ENCODE measurements at places on chromosomes 5 and 9. TPM values are rescaled to one million over a fixed set of nuclear protein-coding genes. Genes with fewer than 3 reads are reported as not detected.

- peak within 1 kb of the TSS; percentile 44 for H3K4me3 ChIP-seq
- no peaks in the 10 kb centered on the region for H3K27me3 ChIP-seq
- H3K27ac ChIP-seq = no peak within 1 kb of the TSS
- peak; percentile 91 for DNase-seq
- no peaks in the 10 kb centered on the region for H3K36me3 ChIP-seq
- no peaks in the 10 kb centered on the region for H3K4me1 ChIP-seq
These were observed at the start of gene N4BP3 for GRCh38 chr5:178113141-178113787. Gene N4BP3 (plus strand): TSS chr5:178113532. CDS start chr5:178119584, 6,052 bp downstream.

- no peaks in the 10 kb centered on the region for H3K27me3 ChIP-seq
- peak; percentile 21 for DNase-seq
- H3K36me3 ChIP-seq = peaks cover 83% of the 10 kb centered on the region
- peak overlapping the region; percentile 22 for H3K27ac ChIP-seq
- 0 out of 2 replicates have a peak, but pooled peaks cover 5% of the 10 kb centered on the region for H3K4me1 ChIP-seq
These were observed 13.9 kb downstream of the SLC31A2 start for GRCh38 chr9:113164536-113165300.

- H3K27ac ChIP-seq = no peak overlapping the region
- peaks cover 33% of the 10 kb centered on the region for H3K4me1 ChIP-seq
- no peaks in the 10 kb centered on the region for H3K27me3 ChIP-seq
These were observed 46.6 kb upstream of the GNPDA1 start for GRCh38 chr5:142059304-142059940.

DNA sequence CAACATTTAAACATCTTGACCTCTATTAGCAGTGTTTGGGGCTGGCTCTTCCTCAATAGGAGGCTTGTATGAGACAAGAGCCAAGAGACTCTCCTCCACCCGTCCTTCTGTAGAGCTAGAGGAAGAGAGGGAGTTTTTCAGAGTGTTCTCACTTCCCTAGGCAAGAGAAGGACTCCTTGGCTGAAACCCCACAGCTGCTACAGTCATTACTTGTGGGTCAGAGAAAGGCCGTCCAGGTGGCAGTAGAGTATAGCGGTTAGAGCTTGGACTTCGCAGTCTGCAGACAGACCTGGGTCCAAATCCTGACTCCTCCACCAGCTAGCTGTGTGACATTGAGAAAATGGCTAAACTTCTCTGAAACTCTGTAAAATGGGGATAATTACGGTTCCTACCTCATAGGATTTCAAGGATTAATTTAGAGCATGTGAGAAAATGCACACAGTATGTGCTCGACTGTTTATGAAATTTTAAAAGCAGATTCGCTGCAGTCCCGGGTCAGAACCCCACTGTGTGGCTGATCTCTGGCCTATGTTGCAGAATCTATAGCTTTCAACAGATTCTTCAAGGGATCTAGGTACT lies 80.8 kb upstream of the ARAP3 start:
- H3K27me3 ChIP-seq = peaks cover 9% of the 10 kb centered on the region
- peaks cover 6% of the 10 kb centered on the region for H3K4me1 ChIP-seq
- no peak overlapping the region for H3K27ac ChIP-seq
- H3K36me3 ChIP-seq = no peaks in the 10 kb centered on the region
- no peak for DNase-seq

Gene TCF7
- 2.3 TPM for polyA plus RNA-seq

Gene CRHBP
- polyA plus RNA-seq = not detected

All from SK-N-SH (cell line).